ENCODE measurements at places on chromosomes 6 and 20.

GRCh38 chr6:42818416-42818815 is 36.6 kb downstream of the BICRAL start:
- DNase-seq = no peak

DNA sequence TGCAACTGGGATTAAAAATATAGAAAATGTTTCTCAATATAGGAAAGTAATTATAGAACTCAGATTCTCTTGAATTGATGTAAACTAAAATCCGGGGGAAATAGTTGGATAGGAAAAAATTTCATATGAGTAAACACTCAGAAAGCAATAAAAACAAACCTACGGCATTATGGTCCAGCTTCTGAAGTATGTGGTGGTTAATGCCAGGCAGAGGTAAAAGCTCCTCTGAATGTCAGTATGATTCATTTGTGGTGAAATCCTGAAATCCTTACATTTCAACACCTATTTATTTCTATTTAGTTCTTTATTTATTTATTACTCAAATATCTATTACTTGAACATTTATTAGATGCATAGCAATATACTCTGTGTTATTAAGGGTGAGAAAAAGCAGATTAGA is 145.1 kb downstream of the RIMS1 start:
- DNase-seq = no peak

GRCh38 chr6:66496659-66497058 is 789.6 kb upstream of the EYS start:
- peak; percentile 67 for DNase-seq

DNA sequence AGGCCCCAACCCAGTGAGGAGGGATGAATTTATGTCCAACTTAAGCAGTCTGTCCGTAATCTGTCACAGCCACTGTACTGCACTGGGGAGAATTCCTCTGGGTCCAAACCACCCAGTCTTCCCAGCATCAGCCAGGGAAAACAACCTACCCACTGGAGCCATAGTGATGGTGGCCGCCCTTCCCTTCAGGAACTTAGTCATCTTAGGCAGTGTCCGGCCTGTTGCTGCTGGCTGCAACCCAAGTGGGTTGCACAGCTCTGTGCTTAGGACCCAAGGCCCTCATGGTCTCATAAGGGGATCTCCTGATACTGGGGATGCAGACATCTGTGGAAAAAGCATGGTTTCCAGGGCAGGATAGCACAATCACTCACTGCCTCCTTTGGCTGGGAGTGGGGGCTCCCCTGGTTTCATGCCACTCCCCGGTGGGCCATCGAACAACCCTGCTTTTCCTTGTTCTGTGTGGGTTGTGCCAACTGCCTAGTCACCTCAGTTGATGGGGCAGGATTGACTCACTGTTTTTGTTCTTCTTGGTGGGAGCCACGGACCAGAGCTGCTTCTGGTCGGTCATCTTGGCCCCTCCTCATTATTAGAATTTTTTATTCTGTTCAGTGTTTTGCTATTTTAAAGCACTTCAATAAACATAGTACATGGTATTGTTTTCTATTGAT is 591.9 kb downstream of the DOK5 start:
- DNase-seq = no peak

- DNase-seq = no peak
Observed at GRCh38 chr20:4781637-4782377, 60.1 kb downstream of the PRND start.

GRCh38 chr20:62066983-62067433 is 1.3 kb upstream of the TAF4 start:
- DNase-seq = no peak

- no peak for DNase-seq
Observed at GRCh38 chr6:149335924-149336608, 18.6 kb downstream of the TAB2 start.

GRCh38 chr6:98514073-98514720 is 320.2 kb upstream of the POU3F2 start:
- DNase-seq = no peak

GRCh38 chr6:12097791-12098190 is 85.7 kb downstream of the HIVEP1 start:
- no peak for DNase-seq

GRCh38 chr6:33676416-33677142 is 34.9 kb downstream of the UQCC2 start:
- no peak for DNase-seq

DNA sequence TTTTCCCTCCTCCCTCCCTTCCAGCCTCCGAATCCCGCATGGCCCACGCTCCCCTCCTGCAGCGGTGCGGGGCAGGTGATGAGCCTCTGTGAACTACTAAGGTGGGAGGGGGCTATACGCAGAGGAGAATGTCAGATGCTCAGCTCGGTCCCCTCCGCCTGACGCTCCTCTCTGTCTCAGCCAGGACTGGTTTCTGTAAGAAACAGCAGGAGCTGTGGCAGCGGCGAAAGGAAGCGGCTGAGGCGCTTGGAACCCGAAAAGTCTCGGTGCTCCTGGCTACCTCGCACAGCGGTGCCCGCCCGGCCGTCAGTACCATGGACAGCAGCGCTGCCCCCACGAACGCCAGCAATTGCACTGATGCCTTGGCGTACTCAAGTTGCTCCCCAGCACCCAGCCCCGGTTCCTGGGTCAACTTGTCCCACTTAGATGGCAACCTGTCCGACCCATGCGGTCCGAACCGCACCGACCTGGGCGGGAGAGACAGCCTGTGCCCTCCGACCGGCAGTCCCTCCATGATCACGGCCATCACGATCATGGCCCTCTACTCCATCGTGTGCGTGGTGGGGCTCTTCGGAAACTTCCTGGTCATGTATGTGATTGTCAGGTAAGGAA is at the start of gene OPRM1:
TSS of gene OPRM1 (plus strand) at position 10 of the 612 bp plus-strand sequence. CDS start at position 315, 305 bp downstream.
- DNase-seq = no peak

DNA sequence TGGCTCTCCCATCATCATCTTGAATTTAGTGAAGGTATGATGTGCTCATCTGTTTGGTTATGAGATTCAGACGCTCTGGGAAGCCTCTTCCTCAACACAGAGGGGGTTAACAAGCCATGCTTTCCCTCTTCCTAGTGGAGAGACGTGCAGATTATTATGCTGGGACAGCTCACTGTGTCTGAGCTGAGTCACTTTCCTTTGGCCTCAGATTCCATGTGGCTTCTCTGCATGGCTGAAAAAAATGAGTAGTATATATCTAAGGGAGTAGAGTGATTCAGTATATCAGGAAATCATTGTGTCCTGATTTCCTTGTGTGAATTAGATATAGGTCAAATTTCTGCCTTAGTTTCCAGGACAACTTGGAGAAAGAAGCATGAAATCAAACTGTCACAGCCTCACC is 52.6 kb downstream of the FIG4 start:
- no peak for DNase-seq

GRCh38 chr20:4567170-4567569 is 154.5 kb upstream of the PRND start:
- no peak for DNase-seq

GRCh38 chr6:16684896-16685554 is 76.2 kb downstream of the ATXN1 start:
- DNase-seq = no peak

GRCh38 chr6:4412488-4412887 is 277.1 kb upstream of the ECI2 start:
- DNase-seq = no peak

- no peak for DNase-seq
Observed at GRCh38 chr20:11159728-11160127, 485.9 kb upstream of the JAG1 start.

GRCh38 chr6:135179920-135180541 is 1.1 kb upstream of the MYB start:
- no peak for DNase-seq

DNA sequence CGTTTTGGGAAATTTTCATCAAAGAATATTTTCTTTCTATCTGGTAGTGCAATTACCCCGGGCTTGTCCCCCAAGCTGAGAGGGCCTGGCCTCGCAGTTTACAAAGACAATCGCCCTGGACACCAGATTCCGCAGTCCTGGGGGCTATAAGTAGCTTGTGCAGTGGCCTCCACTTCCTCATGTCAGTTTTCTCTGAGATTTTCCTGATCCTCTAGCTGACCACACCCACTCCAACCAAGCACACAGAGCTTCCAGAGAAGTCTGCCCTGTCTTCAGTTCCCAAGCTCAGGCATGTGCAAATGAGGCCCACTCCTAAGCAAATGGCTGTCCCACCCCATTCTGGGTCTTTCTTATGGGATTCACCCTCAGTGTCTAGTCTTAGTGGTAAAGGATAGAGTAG is 245.3 kb downstream of the MAFB start:
- DNase-seq = no peak

DNA sequence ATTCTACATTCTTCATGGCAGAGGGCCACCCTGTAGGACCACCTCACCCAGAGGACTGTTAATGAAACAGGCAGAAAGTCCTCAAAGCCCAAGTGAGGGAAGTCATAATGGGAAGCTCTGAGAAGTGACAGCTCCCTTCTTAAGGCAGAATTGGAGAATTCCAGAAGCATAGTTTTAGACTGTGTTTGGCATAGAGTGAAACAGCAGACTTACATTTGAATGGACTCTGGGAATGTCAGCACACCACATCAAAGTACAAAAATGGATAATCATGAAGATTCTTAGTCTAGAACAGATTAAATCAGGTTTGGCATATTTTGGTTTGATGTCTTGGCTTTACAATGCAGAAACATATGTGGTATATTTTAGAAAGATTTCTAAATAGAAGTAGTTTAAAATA is 17.9 kb downstream of the SH3BGRL2 start:
- DNase-seq = no peak

DNA sequence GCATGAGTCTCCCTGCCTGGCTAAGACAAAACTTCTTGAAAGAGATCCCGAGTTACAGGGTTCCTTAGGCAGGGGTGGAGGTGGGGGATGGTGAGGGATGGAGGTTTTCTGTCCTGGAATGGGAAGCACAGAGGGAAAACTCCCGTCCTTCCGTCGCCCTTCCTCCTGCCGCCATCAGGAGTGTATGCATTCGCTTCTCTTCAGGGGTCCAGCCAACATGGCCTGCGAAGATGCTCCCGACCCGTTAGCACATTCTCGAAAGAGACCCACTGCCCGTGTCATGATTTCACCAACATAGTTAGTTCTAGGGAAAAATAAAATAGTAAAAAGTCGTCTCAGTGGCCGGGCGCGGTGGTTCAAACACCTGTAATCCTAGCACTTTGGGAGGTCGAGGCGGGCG is 37.1 kb downstream of the KIF25 start:
- DNase-seq = no peak

GRCh38 chr20:48406498-48406897 is 421.3 kb downstream of the PREX1 start:
- no peak for DNase-seq

- DNase-seq = no peak
Observed at GRCh38 chr6:1418471-1419191, 29.3 kb downstream of the FOXF2 start.

DNA sequence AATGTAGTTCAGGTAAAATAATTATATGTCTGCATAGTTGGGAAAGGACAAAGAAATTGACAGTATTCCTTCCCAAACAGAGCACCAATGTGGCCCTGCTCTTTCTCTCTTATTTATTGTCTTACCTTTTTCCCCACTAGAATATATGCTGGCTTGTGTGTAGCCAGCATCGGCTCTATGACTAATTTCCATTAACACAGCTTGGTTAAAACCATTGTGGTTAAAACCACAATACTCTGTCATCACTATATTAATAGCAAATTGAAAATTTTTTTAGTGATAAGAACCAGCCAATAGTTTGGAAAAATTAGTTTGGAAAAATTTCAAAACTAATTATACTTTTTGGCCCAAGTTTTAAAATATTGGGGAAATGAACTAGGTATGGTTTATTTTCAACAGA is 535.1 kb downstream of the UTRN start:
- no peak for DNase-seq

GRCh38 chr6:15893556-15894253 is 230.9 kb upstream of the DTNBP1 start:
- peak; percentile 67 for DNase-seq

DNA sequence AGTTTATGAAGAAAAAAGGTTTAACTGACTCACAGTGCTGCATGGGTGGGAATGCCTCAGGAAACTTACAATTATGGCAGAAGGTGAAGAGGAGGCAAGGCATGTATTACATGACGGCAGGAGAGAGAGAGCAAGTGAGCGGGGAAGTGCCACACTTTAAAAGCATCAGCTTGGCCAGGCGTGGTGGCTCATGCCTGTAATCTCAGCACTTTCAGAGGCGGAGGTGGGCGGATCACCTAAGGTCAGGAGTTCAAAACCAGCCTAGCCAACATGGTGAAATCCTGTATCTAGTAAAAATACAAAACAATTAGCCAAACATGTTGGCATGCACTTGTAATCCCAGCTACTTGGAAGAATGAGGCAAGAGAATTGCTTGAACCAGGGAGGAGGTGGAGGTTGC is 213.3 kb upstream of the THEMIS start:
- DNase-seq = no peak

DNA sequence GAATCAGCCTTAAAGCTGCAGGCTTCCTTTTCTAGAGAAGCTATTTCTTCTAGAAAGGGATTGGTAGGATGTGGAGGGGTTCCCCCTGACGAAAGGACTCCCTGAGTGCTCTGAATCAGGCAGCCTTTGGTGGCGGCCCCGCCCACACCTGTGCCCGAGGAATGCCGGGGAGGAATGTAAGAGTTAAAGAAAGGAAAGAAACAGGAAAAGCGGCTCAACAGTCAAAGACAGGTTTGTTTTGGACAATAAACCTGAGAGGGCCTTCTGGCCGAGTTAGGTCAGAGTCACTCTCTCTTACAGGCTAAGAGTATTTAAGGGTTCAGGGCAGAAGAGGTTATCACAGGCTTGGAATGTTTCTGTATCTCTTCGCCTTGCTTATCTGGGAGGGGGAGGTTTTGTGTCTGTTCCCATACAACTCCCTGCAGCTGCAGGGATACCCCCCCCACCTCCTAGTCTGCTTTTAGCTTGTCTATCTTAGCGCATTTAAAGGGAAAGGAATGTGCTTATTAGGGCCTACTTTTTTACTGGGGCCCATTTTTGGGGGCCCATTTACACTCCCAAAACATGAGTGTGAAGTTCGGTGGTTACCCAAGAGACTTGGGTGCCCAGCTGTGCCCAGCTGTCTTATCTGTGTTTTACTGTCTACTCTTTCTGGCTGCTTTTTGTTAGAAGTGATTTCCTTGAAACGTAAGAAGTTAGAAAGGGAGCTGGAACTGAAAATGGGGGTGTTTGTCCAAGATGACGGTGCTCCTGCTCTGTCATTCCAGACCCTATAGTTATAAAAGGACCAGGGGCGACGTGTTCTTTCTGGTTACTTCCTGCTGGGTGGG is 32.8 kb downstream of the DYNLT1 start:
- DNase-seq = no peak

DNA sequence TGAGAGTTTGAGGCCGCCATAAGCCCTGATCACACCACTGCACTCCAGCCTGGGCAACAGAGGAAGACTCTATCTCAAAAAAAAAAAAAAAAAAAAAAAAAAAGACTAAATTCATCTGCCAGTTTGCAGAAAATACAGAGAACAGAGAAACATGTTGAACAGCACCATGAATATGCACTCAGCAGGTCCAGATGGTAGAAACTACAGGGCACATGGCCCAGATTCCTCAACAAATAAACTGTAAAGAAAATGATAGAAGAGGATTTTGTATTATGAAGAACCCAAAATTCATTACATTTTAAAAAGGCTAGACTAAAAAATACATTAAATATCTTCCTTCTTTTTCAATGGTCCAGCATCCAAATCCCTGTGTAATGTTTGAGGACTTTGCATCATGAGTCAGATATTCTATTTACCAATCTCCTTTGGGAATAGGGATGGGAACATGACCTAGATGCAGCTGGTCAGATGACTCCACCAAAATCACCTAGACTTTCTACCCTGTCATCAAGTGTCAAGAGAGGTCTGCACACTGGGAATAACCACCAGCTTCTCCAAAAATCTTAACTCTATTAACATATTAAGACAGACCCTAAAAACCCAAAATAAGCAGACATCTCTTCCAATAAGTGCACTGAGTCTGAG is 189.1 kb upstream of the TCF21 start:
- no peak for DNase-seq
